Stimulated activated CD4-positive, alpha-beta T cell treated with anti-CD3 and anti-CD28 coated beads, TNF-alpha, amount 100 ng/mL, for 1 hour (primary cell): ENCODE measurements at places on chromosomes 7 and 10.

DNA sequence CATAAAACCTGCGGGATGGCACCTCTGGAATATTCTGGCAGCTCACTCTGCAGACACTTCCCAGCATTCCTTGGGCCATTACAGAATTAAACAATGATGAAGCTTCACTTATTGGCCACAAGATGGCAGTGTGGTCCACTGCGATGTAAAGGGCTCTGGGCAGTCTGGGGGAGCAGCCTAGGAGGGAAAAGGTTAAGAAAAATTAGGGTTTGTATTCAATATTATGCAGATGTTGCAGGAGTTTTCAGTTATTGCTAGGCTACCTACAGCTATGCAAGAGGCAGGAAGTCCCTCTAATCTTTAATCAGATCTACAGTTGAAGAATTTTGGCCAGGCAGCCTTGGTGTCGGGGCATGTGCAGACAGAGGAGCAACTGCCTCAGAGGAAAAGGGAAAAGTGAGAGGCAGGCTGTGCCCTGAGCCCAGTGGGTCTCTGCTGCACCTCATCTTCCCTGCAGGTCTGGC lies 233.2 kb upstream of the PRSS1 start:
- no peak for DNase-seq

- DNase-seq: no peak
Observed at GRCh38 chr10:111080224-111080623, 3.4 kb downstream of the ADRA2A start.

GRCh38 chr7:15546272-15546792 lies 15.5 kb downstream of the AGMO start:
- no peak for DNase-seq

- DNase-seq: no peak
Observed at GRCh38 chr10:122877264-122877663, 2.1 kb downstream of the FAM24B start.

GRCh38 chr10:50392966-50393718 lies 141.8 kb upstream of the ASAH2 start:
- no peak for DNase-seq

DNA sequence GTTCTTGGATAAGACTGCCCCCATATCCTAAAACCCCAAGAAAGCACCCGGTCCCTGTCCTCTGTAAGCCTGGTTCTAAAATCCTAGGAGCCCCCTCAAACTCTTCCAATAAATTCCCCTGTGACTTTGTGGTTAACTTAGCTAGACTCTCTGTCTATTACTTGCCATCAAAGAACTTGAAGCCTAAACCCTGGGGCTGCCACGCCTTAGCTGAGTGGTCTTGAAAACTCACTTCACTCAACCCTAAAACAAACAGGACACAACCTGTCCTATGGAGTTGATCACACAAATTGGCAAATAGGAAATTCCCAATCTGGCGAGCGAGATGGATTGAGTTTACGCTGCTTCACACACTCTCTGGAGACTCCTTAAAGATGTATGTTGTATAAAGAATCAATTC lies 191.4 kb upstream of the SVIL start:
- no peak for DNase-seq

GRCh38 chr7:416761-417624 lies 102.7 kb downstream of the PDGFA start:
- no peak for DNase-seq

DNA sequence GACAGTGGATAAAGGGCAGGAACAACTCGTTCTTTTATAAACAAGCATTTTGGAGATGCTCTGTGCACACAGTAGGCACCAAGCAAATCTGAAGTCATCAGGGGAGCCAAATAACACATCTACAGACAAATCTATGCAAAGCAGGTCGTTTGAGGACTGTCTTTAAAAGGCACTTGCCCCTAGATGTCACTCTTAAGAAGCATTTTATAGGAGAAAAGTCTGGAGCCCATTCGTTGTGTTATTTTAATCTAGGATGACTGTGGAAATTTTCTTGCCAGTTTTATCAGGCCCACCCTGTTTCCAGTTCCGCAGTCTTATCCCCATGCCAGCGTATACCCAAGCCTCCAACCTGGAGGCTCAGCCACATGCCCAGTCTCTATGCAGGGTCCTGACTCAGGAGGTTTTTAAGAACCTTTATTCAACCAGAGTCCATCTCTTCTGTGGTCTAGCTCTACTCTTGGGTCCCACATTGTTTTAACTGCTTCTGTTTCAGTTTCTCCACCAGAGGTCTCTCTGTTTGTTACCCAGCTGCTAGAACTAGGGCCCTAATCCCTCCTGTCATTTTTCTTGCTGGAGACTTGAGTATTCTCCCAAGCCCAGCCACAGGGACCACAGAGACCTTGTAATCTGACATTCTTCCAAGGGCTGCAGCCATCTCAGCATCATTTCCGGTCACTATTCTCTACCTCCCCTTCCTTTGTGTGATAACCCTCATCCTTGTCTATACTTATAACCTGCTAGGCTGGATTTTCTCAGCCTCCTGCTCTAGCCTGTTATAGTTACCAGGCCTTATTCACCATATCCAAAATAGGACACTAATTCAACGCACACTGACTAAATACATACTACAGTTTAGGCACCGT lies 26.7 kb downstream of the PIK3CG start:
- DNase-seq: no peak

DNA sequence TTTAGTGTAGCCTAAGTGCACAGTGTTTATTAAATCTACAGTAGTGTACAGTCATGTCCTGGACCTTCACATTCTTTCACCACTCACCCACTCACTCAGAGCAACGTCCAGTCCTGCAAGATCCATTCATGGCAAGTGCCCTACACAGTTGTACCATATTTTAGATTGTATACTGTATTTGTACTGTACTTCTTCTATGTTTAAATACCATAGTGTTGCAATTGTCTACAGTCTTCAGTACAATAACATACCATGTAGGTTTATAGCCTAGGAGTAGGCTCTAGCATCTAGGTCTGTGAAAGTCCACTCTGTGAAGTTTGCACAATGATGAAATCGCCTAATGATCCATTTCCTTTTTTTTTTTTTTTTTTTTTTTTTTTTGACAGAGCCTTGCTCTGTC lies 12.0 kb downstream of the EEPD1 start:
- DNase-seq: no peak

- DNase-seq: no peak
Observed at GRCh38 chr7:131626643-131627042, 70.2 kb upstream of the PODXL start.

DNA sequence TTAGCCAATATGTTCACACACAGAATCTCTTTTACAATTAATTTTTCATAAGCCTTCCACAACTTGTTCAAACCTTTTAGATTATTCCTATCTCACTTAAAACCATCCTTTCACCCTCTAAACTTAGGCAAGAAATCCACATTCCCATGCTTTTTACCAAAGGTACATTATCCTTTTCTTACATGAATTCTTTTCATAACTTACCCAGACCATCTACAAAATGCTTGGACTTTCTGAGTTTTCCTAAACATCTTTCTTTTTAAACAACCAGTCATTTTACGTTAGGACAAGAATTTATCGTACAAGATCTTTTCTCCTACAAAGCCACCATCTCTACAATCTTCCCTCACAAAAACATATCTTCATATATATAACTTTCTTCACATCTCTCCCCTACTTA lies 18.8 kb upstream of the GARS1 start:
- no peak for DNase-seq

- no peak for DNase-seq
Observed at GRCh38 chr10:59830601-59831259, 75.6 kb downstream of the CCDC6 start.

- no peak for DNase-seq
Observed at GRCh38 chr10:71252220-71252619, 39.9 kb downstream of the UNC5B start.

DNA sequence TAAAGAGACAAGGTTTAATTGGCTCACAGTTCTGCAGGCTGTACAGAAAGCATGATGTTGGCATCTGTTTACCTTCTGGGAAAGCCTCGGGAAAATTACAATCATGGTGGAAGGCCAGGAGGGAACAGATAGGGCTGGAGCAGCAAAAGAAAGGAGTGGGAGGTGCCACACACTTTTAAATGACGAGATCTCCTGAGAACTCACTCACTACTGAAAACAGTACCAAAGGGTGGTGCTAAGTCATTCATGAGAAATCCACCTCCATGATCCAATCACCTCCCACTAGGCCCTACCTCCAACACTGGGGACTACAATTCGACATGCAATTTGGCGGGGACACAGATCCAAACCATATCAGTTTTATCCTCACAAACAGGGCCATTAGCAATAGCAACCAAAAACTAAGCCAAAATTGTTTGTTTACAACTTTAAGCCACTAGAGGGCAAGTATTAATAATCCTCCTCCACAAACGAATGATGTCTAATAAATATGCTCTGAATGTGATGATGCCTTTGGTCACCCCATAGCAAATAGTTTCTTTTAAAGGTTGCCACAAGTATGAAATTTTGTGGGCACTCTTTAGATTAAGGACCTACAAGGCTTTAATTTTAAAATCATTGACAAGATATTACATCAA lies 129.2 kb upstream of the NRBF2 start:
- DNase-seq: no peak

DNA sequence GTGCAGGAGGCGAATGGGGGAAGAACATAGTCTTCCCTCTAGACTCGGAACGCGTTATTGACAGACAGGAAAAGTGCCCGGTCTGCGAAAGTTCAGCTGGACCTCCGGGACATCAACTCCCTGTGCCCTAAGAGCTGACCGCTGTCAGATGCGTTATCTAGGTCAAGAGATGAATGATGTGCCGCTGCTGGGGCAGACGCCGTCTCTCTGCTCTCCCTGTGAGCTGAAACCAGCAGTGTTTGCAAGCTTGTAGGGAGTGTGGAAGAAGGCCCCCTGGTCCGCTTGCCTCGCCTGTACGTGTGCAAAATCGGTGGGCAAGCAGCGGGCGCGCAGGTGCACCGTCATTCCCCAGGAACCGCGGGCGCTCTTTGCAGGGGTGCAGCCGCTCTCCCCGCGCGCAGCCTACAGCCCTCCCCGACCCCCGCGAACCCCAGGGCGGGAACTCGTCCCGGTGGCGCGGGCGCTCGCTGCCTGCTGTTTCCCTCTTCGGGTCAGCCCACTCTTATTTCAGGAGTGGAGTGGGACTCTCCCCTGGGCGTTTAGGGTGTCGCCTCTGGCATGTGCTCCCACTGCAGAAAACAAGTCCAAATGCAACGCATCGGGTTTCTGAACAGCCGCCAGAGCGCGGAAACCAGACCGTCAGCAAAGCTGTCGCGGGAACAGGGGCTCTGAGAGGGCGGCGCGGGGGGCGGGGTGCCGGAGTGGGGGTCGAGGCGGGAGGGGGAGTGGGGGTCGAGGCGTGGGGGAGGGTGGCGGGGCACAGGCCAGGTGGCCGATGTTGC lies 1.8 kb upstream of the PFKFB3 start:
- DNase-seq: no peak

- DNase-seq: no peak
Observed at GRCh38 chr10:16952080-16952479, 134.9 kb upstream of the RSU1 start.

DNA sequence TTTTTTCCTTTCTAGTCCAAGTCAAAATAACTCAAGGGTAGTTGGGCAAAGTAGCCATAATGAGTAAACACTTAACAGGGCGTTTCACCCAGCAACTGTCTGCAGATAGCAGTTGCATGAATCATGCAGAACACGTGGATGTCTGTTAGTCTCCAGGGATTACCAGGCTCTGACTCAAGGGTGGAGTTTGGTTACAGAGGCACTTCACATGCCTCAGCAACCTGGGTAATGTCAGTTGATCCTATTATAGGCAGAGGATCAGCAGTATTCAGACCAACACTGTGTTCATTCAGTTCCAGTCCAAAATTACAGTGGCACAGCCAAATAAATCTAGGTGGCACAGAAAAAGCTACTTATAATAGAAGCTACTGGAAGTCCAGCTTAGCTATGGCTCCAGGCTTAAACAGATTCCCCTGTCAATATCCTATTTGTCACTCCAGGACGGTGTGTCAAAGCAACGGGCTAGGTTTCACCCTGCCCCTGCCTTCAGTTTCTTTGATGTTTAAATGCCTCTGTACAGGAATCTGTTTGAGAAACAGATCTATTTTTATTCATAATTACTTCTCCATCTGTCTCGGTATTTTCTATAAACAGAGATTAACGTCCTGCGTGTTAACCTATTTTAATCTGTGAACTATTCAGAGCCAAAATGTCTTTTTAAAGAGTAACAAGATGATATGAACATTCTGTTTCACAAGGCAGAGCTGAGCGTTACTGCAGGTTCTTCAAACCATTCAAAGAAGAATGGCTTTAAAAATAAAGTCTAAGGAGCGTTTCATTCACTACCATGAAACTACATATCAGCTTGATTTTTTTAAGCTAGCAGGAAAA lies 162.6 kb upstream of the AKR1E2 start:
- DNase-seq: no peak

- DNase-seq: no peak
Observed at GRCh38 chr7:136062625-136063325, 85.6 kb upstream of the MTPN start.

- no peak for DNase-seq
Observed at GRCh38 chr10:116270126-116270770, 2.8 kb downstream of the GFRA1 start.

GRCh38 chr7:51973939-51974338 lies 657.3 kb upstream of the COBL start:
- DNase-seq: no peak

GRCh38 chr7:76509931-76510877 lies at the start of gene UPK3B:
Gene UPK3B, plus strand, starts transcription at chr7:76510552. Its CDS starts 101 bp downstream, at chr7:76510653.
- DNase-seq: no peak

GRCh38 chr7:69765879-69766278 lies 167.6 kb downstream of the AUTS2 start:
- DNase-seq: no peak

- DNase-seq: no peak
Observed at GRCh38 chr10:44042075-44042770, 342.7 kb downstream of the CXCL12 start.

GRCh38 chr7:116317907-116318306 lies 107.6 kb downstream of the TES start:
- no peak for DNase-seq

DNA sequence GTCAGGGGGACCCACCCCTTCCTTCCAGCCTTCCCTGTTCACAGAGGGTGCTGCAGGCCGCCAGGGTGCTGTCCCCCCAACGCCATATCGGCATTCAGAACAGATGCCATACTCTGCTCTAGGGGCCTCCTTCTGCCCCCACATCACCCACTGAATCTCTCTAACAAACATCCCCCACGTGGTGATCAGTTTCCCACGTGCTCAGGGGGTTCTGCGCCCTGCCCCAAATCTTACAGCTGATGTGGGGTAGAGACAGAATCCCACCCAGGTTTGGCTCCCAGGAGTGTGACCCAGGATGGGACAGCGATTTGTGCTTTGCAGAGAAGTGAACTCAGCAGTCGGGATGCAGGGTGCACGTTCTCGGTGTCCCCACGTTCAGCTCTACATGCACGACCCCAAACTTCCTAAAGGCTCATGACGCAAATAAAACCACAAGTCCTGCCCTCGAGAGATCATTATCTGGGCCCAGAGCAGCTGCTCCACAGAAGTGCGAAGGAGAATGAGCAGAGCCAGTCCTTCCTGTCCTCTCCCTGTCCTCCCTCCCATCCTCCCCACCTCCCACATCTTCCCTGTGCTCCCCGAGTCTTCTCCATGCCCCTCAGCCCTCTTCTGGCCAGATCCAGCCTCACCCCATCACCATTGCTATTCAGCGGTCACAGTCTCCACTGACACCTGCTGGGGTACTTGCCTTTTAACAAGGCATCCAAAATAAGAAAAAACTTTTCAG lies 423.4 kb downstream of the DNAJB6 start:
- no peak for DNase-seq

- no peak for DNase-seq
Observed at GRCh38 chr7:132575419-132575981, 770 bp downstream of the PLXNA4 start.

- DNase-seq: no peak
Observed at GRCh38 chr10:47028466-47028865, 117.2 kb downstream of the PTPN20 start.
